ENCODE measurements at places on chromosomes 12 and 14.

GRCh38 chr14:60381909-60382308, 104.0 kb downstream of the C14orf39 start:
- DNase-seq: no peak

DNA sequence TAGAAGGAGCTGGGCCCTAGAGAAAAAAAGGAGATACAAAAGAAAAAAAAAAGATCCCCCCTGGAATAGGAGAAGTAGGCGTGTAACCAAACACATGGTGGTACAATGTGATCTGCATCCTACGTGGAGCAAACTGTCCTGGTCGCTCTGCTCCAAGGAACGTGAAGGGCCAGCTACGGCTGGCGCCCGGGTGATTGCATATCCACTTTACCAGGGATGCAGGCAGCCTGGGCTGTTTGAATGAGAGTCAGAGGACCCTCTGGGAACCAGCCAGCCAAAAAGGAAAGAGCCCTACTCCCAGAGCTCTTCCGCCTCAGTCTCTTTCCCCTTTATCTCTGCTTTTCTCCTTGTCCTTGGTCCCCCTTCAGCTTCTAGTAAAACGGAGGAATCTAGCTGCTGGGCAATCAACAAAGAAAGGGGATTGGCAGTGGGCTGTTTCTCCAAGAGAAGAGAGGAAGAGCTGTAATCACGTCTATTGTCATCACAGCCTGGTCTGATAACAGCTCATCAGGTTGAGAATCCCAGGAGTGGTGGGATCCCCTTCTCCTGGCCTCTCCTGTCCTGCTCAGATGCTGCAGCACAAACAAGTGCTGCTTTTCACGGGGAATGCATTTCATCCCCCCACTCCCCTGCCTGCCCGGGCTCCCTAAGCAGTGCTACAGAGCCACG, 156.0 kb downstream of the ADCK1 start:
- no peak for DNase-seq

DNA sequence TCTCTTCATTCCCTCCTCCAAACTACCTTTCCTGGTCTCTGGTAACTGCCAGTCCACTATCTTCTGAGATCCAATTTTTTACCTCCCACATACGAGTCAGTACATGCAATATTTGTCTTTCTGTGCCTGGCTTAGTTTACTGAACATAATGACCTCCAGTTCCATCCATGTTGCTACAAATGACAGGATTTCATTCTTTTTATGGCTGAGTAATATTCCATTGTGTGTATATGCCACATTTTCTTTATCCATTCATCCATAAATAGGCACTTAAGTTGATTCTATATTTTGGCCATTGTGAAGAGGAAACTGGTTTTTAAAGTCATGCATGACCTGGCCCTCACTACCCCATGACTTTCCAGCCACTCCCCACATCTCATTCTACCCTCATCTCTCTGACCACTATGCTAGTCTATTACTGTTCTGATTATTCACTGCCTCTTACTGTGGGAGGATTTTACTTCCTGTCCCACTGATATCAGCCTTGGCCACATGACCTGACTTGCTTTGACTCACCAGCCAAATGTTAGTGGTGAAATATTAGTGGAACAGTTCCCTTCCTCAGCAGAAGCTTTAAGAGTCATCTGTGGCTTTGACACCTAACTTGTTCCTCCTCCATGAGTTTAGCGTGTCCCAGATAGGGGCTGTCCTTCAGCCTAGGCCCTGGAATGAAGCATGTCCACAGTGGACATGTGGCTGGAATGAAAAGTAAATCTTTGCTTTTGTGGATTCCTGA, 52.2 kb downstream of the GOLGA5 start:
- DNase-seq: peak; percentile 42

- DNase-seq: no peak
These were observed 234.8 kb upstream of the TMPO start for GRCh38 chr12:98280621-98281020.

- DNase-seq: no peak
These were observed 348.5 kb downstream of the EGLN3 start for GRCh38 chr14:33602396-33602795.

GRCh38 chr12:77841521-77841920, 10.8 kb downstream of the NAV3 start:
- no peak for DNase-seq

DNA sequence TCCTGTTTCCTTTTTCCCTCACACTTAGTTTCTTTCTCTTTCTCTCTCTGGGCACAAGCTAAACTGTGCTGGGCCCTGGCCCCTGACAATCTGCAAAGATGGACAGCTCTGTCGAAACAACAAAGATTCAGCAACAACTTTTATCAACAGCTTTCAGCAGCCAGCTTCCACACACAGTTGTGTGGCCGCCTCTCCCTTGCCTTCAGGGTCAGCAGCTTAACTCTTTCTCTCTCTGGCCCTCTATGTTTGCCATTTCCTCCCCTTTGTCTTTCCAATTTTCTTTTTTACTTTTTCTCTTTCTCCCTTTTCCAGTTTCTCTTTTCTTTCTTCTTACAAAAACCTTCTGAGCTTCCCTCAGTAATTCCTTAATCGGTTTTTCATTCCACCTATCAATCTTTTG, 43.3 kb downstream of the IQSEC3 start:
- no peak for DNase-seq

DNA sequence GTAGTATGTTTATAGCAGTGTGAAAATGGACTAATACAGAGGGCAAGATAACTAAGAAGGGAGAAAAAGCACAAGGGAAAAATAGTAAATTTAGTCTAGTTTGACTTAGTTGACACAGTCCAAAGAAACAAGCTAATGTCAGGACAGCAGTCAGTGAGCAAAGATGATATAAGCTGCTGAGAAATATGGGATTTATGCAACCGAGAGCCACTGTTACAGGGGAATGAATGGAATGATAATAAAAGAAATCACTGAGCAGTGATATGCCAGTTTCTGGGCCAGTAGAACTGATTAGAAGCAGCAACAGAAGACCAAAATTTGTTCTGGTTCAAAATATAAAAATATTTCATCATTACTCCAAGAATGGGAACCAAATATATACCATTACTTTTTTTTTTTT, 60.1 kb downstream of the R3HDM2 start:
- DNase-seq: no peak

DNA sequence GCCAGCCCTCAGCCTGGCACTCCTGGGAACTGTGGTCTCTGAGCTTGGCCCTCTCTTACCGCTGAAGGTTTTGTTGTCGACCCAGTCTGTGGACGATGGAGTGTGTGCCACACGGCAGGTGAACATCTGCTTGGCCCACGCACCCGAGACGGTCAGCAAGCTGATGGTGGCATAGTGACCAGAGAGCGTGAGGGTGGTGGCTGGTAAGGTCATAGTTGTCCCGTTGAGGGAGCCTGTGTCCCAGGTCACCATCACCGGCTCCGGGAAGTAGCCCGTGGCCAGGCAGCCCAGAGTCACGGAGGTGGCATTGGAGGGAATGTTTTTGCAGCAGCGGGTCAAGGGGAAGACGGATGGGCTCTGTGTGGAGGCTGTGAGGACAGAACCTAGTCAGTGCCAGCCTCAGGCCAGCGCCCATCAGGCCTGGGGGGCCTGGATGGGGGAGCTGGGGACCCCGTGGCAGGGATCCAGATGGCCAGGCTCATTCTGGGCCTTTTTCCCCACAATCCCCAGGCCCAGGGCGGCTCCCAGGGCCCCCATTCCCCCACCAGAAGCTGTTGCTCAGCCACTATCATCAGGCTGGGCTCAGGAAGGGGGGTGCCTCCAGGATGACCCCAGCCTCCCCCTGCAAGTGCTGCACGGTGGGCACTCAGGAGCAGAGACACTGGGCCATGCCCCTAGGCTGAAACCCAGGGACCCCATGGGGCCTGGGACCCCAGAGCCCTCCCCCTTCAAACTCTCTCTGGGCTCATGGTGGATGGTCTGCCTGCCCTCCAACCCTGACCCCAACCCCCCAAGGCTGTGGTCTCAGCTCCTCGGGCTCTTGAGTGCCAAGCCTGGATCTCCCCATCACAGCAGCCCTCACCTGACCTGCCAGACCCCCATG, 75.2 kb downstream of the TMEM121 start:
- DNase-seq: no peak

DNA sequence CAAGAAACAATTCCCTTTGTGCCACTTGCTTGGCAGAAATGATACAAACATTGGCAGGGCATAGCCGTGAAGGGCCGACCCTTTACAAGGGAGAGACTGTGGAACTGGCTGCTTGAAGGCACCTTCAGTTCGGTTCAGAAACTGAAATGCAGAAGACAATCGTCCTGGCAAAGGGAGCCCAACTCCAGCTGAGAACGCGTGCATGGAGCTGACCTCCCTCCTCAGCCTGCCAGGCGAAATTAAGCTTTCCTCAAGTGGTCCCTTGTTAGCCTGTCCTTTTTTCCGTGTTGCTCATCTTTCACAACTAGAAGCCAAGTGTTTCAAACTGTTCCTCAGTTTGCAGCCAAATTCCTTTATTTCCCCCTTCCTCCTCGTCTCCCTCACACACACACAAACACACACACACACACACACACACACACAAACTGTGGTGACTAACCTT, 8.1 kb downstream of the LGR5 start:
- DNase-seq: no peak

DNA sequence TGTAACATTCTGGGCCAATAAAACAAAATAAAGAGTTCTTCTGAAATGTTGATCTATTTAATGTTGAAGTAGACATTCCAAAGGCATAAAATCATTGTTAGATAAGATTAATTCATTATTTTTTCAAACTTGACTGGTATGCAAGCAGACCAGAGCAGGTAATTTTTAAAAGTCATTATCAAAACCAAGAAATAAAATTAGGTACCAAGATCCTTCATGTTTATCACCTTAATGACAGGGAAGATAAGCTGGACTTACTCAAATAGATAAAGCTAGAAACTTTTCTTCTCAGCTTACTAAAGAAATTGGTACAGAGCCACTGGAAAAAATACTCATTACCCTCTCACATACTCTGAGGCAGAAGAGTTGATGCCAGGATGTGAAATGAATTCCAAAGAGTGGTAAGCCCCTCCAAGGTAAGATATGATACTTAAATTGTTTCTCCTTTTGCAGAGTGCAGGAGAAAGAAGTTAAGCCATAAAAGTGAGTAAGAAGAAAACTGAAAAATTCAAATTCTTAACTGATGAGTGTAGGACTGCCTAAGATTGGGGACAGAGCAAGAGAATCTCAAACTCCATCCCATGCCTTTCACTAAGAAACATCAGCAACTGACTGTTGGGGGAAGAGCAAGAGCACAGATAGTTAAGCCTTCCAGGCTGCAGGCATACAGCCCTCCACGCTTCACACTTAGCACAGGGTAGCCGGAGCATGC, 111.9 kb downstream of the SLC41A2 start:
- DNase-seq: no peak

- DNase-seq: no peak
These were observed 14.7 kb downstream of the PLEKHG6 start for GRCh38 chr12:6324936-6325750.

GRCh38 chr14:65180725-65181025, 78.4 kb upstream of the MAX start:
- no peak for DNase-seq

DNA sequence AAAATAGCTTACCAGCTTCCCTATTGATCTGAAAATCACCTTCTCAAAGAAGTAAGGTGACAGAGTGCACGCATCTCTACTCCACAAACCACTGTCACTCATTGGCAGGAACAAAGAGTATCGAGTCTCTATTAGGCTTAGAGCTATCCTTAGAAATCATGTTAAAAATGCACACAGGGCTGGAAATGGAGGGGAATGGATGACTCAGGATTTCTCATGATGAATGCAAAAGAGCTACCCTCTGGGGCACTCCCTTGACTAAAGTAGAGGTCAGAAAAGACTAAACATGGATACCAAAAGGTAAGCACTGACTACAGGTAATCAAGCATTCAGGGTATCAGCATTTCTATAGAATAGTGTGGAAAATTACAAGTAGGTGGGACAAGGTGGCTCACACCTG, 96.1 kb upstream of the ANO4 start:
- DNase-seq: no peak

GRCh38 chr14:32826404-32827082, 112.1 kb upstream of the NPAS3 start:
- no peak for DNase-seq

GRCh38 chr12:94829552-94829951, 173.9 kb downstream of the NDUFA12 start:
- DNase-seq: no peak

- no peak for DNase-seq
These were observed 130.2 kb upstream of the ATP2B1 start for GRCh38 chr12:89838833-89839232.

GRCh38 chr12:116276652-116277466, 634 bp downstream of the MED13L start:
- peak; percentile 23 for DNase-seq

GRCh38 chr14:50402965-50403364, 6.3 kb upstream of the CDKL1 start:
- DNase-seq: no peak

Measured in GM18507 (cell line).